ENCODE measurements at places on chromosomes 6 and 20.

GRCh38 chr6:82160255-82160990 is 87.1 kb downstream of the IBTK start:
- no peak for DNase-seq

DNA sequence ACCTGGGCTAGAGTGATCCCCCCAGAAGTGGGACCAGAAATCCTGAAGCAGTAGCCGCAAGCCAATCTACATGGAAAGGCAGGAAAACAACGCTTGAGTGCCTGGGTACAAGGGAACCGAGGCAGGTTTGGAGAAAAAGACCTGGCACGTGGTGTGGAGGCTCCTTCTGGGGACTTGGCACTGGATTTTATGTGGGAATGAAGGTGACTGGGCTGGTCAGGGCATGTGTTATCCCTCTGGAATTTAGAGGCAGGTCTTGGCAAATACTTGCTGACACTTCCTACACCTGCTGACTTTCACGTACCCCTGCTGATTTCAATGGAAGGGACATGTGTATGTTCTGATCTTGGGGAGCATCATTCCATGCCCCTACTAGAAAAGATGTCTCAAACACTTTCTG is 25.0 kb upstream of the FAM217A start:
- DNase-seq: no peak

GRCh38 chr6:99073223-99073622 is 125.5 kb upstream of the FBXL4 start:
- no peak for DNase-seq

DNA sequence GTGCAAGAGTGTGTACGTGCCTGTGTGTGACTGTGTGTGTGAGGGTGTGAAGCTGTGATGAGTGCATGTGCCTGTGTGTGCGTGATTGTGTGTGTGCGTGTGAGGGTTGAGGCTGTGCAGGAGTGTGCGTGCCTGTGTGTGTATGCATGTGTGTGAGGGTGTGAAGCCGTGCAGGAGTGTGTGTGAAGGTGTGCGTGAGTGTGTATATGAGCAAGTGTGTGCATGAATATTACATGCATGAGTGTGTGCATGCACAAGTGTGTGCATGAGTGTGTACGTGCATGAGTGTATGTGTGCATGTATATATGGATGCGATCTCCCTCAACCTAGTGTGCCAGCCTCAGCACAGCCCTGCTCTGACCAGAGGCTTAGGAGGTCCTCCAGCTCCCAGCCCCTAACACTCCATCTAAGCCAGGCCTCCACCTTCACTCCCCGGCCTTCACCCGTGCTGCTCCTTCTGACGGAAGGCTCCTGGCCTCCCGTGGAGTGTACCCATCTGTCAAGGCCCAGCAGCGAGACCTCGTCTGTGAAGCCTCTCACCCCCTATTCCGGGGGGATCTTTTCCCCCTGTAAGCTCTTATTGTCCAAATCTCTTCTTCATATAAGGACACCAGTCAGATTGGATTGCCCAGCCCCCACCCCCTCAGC is 19.9 kb upstream of the PHACTR3 start:
- DNase-seq: no peak

DNA sequence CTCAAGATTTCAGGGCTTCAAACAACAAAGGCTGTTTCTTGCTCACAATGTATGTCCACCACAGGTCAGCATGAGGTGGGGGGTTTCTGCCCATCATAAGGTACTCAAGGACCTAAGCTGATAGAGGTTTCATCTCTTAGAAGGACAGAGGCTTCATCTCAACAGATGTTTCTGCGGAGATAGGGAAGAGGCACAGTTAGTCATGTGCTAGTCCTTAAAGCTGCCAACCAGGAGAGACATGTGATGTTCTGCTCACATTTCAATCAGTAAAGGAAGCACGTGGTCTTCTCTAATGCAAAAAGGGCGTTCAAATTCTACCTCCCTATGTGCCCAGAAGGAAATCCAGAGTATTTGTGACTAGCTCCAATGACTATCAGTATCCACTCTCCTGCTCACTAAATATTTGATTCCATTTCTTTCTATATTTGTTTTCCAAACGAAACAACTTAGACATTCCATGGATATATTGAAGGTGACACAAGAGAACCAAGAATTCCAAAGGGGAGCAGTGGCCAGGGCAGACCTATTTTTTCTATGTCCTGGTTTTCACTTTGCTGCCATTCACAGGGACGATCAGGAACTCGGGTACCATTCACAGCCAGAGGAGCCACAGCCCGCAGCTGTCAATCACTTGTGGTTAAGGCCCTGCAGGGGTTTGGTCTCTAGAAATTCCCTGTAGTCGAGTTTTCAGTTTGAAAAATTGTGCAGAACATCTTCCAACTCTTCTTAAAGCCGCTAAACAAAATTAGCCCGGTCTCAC is 173.2 kb upstream of the FOXA2 start:
- no peak for DNase-seq

- DNase-seq: no peak
Measured at GRCh38 chr6:161003336-161003735, 11.8 kb downstream of the MAP3K4 start.

DNA sequence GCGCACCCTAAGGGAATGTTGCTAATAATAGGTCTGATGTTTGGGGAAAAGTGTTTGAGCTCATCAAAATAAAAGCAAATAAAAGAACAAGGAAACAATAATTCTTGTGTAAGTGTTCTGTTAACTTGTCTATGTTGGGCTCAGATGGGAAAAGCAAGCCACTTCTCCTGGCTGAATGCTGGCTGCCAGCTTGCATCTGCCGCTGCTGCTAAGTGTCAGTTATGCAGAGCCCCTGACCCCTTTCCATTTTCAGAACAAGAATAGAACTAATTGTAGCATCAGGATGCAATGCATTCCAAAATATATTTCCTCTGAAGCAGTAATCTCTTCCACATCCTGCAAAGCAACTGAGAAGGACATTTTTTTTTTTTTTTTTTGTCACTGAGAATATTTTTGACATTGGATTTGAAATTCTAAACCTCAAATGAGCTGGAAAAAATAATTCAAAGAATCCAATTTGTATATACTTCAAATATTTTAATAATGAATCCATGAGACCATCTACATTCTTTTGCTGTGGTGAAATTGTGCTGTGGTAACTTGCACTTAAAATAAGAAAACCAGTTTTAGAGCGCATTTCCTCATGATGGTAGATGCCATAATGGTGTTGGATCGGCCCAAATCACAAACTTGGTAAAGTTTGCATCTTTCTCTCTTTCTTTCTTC is 43.9 kb upstream of the DEK start:
- no peak for DNase-seq

DNA sequence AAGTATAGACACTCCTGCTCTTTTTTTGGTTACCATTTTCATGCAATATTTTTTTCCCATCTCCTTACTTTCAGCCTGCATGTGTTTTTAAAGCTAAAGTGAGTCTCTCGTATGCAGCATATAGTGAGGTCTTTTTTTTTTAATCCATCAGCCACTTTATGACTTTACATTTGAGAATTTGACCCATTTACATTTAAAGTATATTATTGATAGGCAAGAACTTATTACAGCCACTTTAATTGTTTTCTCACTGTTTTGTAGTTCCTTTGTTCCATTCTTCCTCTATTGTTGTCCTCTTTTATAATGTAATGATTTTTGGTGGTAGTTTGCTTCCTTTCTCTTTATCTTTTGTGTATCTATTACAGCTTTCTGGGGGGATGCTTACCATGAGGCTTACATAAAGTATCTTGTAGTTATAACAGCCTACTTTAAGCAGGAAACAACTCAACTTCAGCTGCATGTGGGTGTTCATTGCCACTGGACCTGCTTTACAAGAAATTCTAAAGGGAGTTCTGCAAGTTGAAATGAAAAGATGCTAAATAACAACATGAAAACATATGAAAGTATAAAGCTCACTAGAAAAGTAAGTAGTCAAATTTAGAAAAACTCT is 71.8 kb downstream of the TNFAIP3 start:
- no peak for DNase-seq
